ENCODE measurements at places on chromosomes 16 and 17.

- DNase-seq, result no peak
Observed at GRCh38 chr17:8836821-8837562, 30.5 kb downstream of the PIK3R6 start.

- peak; percentile 22 for DNase-seq
Observed at GRCh38 chr16:2852003-2852730, 5.8 kb downstream of the PRSS22 start.

GRCh38 chr16:79595931-79596450 is 4.5 kb downstream of the MAF start:
- no peak for DNase-seq

GRCh38 chr17:46836500-46836899 is 14.9 kb upstream of the WNT9B start:
- no peak for DNase-seq

DNA sequence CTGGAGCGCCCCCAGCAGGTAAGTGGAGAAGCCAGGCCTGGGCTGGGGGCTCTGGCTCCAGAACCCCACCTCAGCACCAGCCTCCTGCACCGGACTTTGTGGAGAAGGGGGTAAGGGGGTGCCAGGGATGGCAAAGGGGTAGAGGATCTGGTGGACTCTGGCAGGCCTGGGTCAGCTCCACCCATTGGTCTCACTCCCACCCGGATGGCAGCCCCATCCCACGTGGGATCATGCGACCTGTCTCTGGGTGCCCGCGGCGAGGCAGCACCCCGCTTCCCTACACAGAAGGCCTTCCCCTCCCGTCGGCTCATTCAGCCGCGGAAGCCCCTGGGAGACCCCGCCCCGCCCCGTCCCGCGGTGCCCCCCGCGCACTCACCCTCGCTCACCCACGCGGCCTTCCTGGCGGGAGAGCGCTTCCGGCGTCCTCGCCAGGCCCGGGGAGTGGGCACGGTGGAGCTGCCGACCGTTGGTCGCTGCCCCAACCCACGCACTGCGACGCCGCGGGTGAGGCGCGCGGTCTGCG is 498 bp upstream of the PLEKHG4 start:
- DNase-seq, result peak; percentile 85

DNA sequence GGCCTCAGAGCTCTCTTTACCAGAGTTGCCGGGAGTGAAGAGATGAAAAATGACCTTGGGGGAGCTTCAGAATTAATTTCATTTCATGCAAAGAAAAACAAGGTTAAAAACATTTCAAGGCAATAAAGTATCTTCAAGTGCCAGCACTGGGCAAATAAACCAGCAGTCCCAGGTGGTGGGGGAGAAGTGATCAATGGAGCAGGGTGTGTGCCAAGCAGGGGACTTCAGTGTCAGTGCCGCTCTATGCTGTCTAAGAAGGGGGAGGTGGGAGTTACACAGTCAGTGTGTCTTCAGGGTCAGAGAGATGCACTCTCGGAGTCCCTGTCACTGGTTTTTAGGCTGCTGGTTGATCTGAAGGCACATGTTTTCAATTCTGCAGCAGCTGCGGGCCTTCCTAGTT is 57.2 kb upstream of the MGAT5B start:
- DNase-seq, result no peak

DNA sequence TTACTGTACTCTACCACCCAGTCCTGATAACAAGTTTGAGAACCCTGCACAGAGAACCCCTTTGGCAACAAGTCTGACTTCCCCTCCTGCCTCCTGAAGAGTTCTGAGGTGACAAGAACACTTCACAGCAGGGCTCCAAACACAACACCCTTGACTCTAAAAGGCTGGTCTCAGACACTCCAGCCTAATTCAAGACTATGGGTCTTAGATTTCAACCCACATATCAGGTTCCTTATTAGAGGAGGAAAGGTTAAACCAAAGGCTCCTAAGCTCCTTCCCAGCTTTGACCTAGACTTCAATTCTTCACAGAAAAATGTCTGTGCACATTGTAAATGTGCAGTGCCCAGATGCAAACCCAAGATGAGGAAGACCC is 23.0 kb downstream of the RANBP10 start:
- DNase-seq, result no peak

DNA sequence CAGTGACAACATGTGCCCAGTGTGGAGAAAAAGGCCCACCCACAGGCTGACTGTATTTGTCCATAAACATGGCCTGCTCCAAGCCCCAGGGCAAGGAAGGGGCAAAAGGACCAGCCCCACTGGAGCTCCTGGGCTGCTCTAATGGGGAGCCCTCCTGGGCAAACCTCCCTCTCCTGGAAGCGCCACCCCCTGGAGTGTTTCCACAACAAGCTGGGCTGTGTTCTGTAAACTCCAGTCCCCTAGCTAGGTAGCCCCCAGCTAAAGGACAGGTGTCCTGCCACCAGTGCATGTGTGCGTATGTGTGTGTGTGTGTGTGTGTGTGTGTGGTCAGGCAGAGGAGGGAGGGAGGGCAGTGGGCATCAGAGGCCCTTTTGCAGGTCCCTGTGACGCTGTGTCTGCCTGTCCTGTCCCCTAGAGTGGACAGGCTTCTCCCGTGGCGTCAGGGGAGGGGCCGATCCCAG is 11.3 kb upstream of the STAC2 start:
- peak; percentile 33 for DNase-seq

DNA sequence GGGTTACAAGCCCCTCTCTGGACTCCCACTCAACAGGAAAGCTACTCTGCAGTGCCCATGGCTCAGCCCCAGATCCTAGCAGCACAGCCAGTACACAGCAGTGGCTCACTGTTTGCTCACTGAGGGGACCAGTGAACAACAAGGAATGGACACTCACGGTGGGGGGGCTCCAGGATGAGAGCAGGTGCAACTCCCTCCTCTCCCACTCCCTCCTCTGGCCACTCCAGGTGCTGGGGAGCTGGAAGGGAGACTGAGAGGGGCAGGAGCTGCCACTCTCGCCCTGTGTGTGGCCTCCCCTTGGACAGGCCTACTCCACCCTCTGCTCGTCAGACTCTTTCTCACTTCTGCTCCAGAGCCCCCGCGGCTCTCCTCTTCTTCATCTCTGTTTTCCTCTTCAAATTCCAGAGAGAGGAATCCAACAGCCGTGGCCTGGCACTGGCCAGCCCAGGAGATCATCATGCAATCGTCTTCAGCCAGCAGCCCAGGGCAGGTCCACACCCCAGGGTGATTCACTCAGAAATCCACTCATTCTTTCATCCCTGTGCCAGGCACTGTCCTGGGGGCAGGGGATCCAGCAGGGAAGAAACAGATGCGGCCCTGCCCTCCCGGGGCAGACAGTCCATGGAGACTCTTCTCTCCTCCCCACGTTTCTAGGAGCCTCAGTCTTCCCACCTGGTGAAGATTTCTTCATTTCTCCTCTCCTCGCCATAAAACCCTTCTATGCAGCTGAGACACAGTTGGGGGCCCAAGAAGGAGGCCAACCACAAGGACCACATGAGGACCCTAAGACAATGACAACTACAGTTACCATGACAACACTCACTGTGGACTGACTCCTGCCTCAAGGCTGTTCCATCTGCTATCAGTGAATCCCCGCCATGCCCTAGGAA is 30.7 kb downstream of the CFAP20 start:
- no peak for DNase-seq

DNA sequence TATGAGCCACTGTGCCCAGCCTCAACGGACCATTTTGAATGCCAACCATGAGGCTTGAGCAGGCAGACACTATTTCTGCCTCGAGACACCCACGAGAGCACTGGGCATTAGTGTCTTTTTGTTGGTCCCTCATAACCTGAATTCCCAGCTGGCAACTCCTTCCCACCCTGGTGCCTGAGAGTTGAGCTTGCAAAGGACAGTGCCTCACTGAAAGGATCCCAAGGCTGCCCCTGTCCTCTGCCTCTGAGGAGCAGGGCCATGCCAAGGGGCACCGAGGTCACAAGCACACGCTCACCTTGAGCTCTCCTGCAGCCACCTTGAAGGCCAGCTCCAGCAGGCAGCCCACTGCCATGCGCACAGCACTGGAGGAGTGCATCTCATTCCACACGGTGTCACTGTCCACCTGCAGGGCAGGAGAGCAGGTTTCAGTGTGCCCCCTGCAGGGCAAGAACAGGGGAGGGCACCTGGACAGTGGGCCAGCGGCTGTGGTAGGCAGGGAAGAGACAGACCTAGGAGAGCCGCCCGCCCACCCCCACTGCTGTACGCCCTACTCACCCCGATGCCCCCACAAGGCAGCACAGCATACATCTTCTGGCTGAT is 12.8 kb downstream of the G6PC3 start:
- DNase-seq, result peak; percentile 81

DNA sequence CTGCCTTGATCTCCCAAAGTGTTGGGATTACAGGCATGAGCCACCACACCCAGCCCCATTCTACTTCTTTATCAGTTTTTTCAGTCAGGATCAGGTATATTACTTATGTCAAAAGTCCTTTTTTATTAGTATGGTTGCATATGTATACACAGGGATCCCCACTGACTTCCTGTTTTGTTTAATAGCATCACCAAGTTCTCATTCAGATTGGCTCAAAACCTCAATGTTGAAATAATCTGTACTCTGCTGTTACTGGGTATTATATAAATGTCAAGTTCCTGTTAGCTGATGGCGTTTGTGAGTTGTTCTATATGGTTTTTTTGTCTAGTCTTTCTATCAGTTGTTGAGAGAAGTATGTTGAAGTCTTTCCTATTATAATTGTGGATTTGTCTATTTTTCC is 168.5 kb downstream of the BCAS3 start:
- DNase-seq, result no peak

- DNase-seq, result no peak
Observed at GRCh38 chr16:52633230-52633629, 86.3 kb upstream of the TOX3 start.

Measured in D341Med (cell line).